ENCODE measurements at places on chromosomes 7 and 10.
A peak's percentile ranks its signal among the peaks of the same experiment; 100 is the strongest.

- no peak for DNase-seq
Observed at GRCh38 chr7:64636386-64636785, 29.5 kb upstream of the ZNF107 start.

DNA sequence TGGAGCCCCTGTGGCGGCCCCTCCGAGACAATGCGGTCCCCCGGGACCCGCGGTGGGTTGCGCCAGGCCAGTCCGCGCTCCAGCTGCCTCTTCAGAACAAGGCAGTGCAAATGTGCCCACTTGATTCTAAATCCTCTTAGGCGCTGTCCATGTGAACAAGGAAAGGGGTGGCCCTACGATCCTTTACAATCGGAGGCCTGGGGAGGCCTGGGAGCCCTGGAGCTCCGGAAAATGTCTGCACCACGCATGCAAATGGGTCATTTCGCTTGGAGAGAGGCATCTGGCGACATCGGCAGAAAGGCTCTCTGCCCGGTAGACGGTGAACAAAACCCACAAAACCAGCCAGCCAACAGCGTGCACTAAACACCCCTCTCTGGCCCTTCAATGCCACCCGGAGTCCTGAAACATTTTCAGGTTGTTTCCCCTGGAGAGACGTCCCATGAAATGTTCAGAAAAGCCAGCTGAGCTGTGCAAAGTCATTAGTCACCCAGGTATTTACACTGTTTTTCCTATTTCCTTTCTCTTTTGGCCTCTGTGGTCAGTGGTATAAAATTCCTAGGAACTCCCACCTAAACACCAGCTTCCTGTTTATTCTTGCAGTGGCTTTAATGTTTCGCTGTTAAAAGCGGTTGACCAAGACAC lies 102.8 kb upstream of the ZNF438 start:
- peak; percentile 56 for DNase-seq

GRCh38 chr10:71290331-71290730 lies 28.7 kb upstream of the SLC29A3 start:
- DNase-seq: no peak

- no peak for DNase-seq
Observed at GRCh38 chr10:103510791-103511752, 17.6 kb downstream of the NEURL1 start.

GRCh38 chr10:70866424-70866823 lies 21.9 kb downstream of the PCBD1 start:
- DNase-seq: no peak

Data from activated T-cell treated with anti-CD3 and anti-CD28 coated beads, Interleukin-2, amount 50 U/mL, for 48 hours (primary cell).